ENCODE measurements at places on chromosomes 12 and 14. TPM values are rescaled to one million over a fixed set of nuclear protein-coding genes. Genes with fewer than 3 reads are reported as not detected.
A peak's percentile ranks its signal among the peaks of the same experiment; 100 is the strongest.

DNA sequence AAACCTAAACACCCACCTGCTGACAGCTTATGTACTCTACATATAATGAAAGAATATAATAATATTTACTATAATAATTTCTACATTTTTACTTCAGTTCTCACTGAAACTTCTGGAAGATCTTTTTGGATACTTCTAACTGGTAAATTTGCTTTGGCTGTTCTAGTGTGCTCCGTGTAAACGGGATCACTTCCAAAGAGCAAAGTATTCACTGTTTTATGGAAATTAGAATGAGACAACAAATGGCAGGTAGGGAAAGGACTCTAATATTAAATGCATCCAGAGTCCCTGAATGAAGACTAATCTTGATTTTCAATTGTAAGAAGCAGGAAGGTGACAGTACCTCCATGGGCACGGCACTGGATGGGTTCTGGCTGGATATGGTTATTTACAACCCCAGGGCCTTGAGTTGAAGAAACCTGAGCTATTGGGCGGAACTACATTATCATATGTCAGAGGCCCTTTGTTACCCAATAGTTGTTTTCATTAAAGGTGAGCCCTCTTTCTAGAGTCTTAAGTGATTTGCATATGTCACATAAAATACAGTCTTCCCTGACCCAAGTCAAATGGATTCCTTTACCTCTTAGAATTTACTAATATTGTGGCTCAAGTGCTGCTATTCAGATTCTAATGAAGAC, 10.7 kb downstream of the ERP29 start:
- H3K27me3 ChIP-seq, result no peaks in the 10 kb centered on the region
- H3K4me3 ChIP-seq, result no peak overlapping the region
- no peaks in the 10 kb centered on the region for H3K36me3 ChIP-seq
- H3K4me1 ChIP-seq, result no peaks in the 10 kb centered on the region

DNA sequence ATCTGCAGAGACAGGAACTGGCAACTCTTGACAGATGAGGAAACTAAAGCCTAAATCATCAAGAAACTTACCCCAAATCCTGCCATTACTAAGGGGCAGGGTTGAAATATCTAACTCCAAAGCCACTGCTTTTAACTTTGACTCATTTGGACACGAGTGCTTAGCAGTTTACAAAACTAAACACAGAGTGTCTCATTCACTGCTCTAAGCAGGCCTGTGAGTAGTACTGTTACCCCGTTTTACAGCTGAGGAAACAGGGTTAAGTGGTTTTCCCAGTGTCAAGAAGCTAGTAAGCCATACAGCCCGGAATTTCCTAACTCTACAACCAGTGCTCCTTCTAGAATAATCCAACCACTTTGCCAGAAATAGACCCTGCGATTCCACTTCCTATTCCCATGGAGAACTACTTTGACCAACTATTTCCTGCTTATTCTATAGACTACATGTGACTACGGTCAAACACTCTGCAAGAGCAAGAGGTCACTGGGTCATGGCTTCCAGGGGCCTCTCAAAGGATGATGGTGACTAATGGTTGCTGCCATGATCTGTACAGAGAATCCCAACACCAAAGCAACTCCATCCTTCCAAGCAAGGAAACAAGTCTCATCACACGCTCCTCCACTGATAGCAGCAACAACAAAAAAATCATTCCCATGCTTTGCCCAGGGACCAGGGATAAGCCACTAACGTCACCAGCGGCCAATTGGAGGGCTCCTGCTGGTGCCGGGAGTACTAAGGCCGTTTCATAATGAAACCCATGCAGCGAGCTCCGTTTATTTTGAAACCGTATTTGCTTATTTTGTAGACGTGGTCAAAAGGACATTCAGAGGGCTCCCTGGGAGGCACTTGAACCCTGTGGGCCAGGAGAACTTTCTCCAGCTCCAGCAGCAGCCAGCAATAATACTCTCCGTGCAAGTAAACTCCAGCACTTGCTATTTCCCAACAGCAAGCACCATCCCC, 56.3 kb downstream of the NUAK1 start:
- H3K36me3 ChIP-seq, result no peaks in the 10 kb centered on the region
- DNase-seq, result no peak
- H3K27ac ChIP-seq, result peak overlapping the region; percentile 83
- no peaks in the 10 kb centered on the region for H3K27me3 ChIP-seq

- no peak for DNase-seq
- H3K4me3 ChIP-seq, result no peak overlapping the region
- peak overlapping the region; percentile 69 for H3K27ac ChIP-seq
- H3K27me3 ChIP-seq, result no peaks in the 10 kb centered on the region
Measured at GRCh38 chr12:91613223-91613779, 430.7 kb upstream of the DCN start.

Gene RIPK3
- 123 TPM for total RNA-seq

Gene AKAP5
- total RNA-seq, result 5.1 TPM

Gene NAP1L1
- total RNA-seq, result 175 TPM

Gene DPF3
- 2.8 TPM for total RNA-seq

DNA sequence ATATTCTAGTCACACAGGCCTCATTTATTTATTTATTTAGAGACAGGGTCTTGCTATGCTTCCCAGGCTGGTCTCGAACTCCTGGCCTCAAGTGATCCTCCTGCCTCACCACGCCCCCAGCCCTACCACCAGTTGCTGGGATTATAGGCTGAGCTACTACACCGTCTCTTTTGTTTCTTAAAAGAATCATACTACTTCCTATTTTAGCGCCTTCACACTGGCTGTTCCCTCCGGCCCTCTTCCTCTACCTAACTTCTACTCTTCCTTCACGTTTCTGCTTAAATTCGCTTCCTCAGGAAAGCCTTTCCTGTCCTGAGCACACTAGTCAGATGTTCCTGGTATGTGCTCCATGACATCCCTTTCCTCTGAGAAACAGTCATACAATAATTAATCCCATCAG, 6.4 kb upstream of the MRPL42 start:
- no peak for DNase-seq
- H3K27me3 ChIP-seq, result no peaks in the 10 kb centered on the region
- no peak overlapping the region for H3K27ac ChIP-seq
- H3K4me3 ChIP-seq, result no peak overlapping the region
- no peaks in the 10 kb centered on the region for H3K4me1 ChIP-seq

Gene MLXIP
- total RNA-seq, result 23.2 TPM

Data from uterus (tissue), 4 donors.